ENCODE measurements at places on chromosomes 7 and 10. TPM values are rescaled to one million over a fixed set of nuclear protein-coding genes. Genes with fewer than 3 reads are reported as not detected.

The C7orf33 gene
- not detected for total RNA-seq

The GPC2 gene
- 5.1 TPM for total RNA-seq

The TBC1D12 gene
- 6.1 TPM for total RNA-seq

The AGR3 gene
- total RNA-seq = not detected

The TMEM130 gene
- 0.31 TPM for total RNA-seq

The ANKIB1 gene
- 42.5 TPM for total RNA-seq

The CRHR2 gene
- total RNA-seq = not detected

The TMEM225B gene
- 1.5 TPM for total RNA-seq

The RASA4B gene
- total RNA-seq = 11.4 TPM

The ZNF467 gene
- 0.32 TPM for total RNA-seq

The SH2D4B gene
- 0.07 TPM for total RNA-seq

GRCh38 chr7:123871998-123872867 lies 27.3 kb downstream of the HYAL4 start:
- H3K4me1 ChIP-seq = no peaks in the 10 kb centered on the region
- no peaks in the 10 kb centered on the region for H3K36me3 ChIP-seq
- H3K27ac ChIP-seq = no peak overlapping the region
- H3K27me3 ChIP-seq = peaks cover 4% of the 10 kb centered on the region
- H3K4me3 ChIP-seq = no peak overlapping the region

- H3K4me3 ChIP-seq = no peak overlapping the region
- no peaks in the 10 kb centered on the region for H3K4me1 ChIP-seq
- no peak for DNase-seq
- H3K36me3 ChIP-seq = no peaks in the 10 kb centered on the region
These were observed 47.3 kb downstream of the TCERG1L start for GRCh38 chr10:131264110-131264788.

- no peaks in the 10 kb centered on the region for H3K36me3 ChIP-seq
- peaks cover 6% of the 10 kb centered on the region for H3K4me1 ChIP-seq
- H3K27ac ChIP-seq = no peak overlapping the region
- no peak overlapping the region for H3K4me3 ChIP-seq
These were observed 10.8 kb upstream of the FAM3C start for GRCh38 chr7:121406944-121407343.

DNA sequence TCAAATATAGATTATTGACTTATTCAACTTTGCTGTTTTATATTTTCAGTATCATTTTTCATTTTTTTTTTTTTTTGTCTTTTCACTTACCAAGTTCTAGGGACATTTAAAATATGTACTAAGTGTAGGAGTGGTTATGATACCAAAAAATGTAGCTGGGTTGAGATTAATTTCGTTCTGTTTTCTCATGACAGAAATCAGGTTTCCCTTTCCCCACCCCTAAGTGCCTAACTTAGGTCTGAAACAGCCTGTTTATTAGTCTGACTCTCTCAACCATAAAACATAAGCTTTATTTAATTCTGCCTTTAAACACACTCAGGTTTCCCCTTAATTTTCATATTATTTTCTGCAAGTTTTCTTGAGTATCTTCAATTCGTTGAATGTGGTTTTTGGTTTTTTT lies 22.1 kb downstream of the TMEM106B start:
- peaks cover 11% of the 10 kb centered on the region for H3K4me1 ChIP-seq
- H3K27me3 ChIP-seq = no peaks in the 10 kb centered on the region
- H3K36me3 ChIP-seq = peaks cover 36% of the 10 kb centered on the region
- no peak overlapping the region for H3K4me3 ChIP-seq

DNA sequence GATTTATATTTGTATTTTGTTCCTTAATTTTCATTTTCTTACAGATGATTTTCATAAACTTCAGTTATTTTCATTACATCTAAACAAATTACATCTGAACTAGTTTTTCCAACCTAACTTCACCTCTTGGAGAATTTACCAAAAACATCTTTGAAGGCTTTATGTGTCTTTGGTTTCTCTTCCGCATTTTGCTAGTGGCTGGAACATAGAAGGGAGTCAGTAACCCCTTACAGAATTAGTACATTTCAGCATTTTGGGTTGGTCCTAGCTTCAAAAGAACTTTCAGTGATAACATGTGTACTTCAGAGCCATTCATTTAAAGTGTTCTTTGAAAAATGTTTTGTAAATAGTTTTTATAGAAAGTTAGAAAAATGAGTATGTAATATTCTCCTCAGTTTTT lies 169.8 kb upstream of the MTPN start:
- no peak overlapping the region for H3K4me3 ChIP-seq
- H3K4me1 ChIP-seq = no peaks in the 10 kb centered on the region
- H3K27me3 ChIP-seq = no peaks in the 10 kb centered on the region

- no peaks in the 10 kb centered on the region for H3K27me3 ChIP-seq
- peak overlapping the region; percentile 89 for H3K4me3 ChIP-seq
- H3K27ac ChIP-seq = no peak overlapping the region
- H3K4me1 ChIP-seq = peaks cover 14% of the 10 kb centered on the region
These were observed 506 bp downstream of the MCM10 start for GRCh38 chr10:13161857-13162271.

GRCh38 chr10:115950320-115950719 lies 322.7 kb downstream of the GFRA1 start:
- H3K27me3 ChIP-seq = no peaks in the 10 kb centered on the region
- H3K4me3 ChIP-seq = no peak overlapping the region
- no peaks in the 10 kb centered on the region for H3K4me1 ChIP-seq
- no peak for DNase-seq
- no peak overlapping the region for H3K27ac ChIP-seq

DNA sequence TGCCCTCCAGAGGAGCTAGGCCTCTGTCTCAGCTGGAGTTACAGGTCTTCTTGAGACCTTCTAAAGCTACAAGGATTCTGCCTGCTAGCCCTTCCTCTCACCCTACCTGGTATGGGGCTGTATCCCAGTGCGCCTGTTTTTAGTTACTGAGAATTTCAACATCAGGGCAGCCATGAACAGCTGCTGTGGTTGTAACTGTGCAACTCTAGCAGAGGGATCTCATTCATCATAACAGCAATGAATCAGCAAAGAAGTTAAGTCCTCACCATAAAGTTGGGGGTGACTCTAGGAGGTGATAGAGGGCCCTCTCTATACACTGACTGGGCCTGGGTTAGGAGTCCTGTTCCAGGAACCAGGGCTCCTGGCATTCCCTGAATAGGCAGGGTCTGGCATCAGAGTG lies 14.0 kb upstream of the CDH23 start:
- H3K36me3 ChIP-seq = no peaks in the 10 kb centered on the region
- DNase-seq = no peak
- no peak overlapping the region for H3K4me3 ChIP-seq
- no peak overlapping the region for H3K27ac ChIP-seq
- H3K27me3 ChIP-seq = no peaks in the 10 kb centered on the region

GRCh38 chr10:35872671-35873070 lies 230.6 kb upstream of the FZD8 start:
- H3K4me3 ChIP-seq = no peak overlapping the region
- H3K36me3 ChIP-seq = no peaks in the 10 kb centered on the region
- H3K4me1 ChIP-seq = no peaks in the 10 kb centered on the region
- no peaks in the 10 kb centered on the region for H3K27me3 ChIP-seq

DNA sequence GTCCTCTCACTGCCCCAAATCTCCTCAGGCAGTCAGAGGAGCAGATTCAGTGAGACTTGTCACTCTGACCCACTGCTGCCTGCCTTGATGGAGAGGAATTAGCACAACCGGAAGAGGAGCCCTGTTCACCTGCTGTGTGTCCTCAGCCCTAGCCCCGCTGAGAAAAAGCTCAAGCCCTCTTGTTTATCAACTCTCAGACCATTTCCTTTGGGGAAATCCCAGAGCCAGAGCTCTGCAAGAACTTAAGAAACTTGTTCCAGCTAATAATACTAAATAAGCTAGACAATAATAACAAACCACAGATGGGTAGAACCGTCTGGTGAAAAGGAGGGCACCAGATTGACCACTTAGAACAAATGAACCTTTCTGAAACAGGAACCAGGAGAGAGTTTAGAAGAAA lies 37.7 kb upstream of the ITGB1 start:
- H3K36me3 ChIP-seq = peaks cover 3% of the 10 kb centered on the region
- H3K27me3 ChIP-seq = no peaks in the 10 kb centered on the region
- H3K27ac ChIP-seq = peak overlapping the region; percentile 57

GRCh38 chr10:132630666-132631337 lies 93.2 kb downstream of the INPP5A start:
- H3K4me3 ChIP-seq = no peak overlapping the region
- H3K4me1 ChIP-seq = peaks cover 59% of the 10 kb centered on the region
- DNase-seq = no peak
- no peak overlapping the region for H3K27ac ChIP-seq
- no peaks in the 10 kb centered on the region for H3K27me3 ChIP-seq

DNA sequence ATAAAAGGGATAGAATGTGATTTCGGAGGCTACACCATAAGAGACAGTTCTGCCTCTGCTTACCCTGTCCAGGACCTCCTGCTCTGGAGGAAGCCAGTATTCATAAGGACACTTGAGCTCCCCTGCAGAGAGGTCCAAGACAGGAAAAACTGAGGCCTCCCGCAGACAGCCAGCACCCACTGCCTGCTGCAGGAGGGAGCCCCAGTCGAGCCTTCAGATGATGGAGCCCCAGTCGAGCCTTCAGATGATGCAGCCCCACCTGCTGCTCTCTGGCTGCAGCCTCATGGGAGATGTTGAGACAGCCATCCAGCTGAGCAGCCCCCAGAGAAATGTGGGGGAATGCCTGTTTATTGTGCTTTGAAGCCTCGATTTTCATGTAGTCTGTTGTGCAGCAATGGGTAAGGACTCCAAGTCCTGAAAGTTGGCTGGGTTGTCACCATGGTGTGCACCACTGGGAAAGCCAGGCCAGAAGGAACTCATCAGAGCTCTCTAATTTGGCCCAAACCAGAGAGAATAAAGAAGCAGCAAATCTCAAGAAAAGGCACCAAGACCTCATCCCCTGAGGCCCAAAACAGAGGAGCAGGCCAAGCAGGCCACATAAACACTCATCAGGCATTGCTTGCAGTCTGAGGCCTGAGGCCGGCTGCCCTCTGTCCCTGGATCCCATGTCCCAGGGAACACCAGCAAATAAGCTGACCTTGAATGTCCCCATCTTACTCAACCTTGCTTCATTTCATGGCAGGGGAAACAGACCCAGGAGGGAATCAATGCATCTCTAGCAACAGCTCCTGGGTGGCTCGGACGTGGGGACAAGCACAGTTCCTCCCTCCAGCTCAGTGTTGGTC lies 30.9 kb downstream of the CALML5 start:
- H3K36me3 ChIP-seq = no peaks in the 10 kb centered on the region
- no peak for DNase-seq
- no peaks in the 10 kb centered on the region for H3K4me1 ChIP-seq

- no peaks in the 10 kb centered on the region for H3K36me3 ChIP-seq
- peaks cover 13% of the 10 kb centered on the region for H3K4me1 ChIP-seq
- no peak overlapping the region for H3K27ac ChIP-seq
- no peak overlapping the region for H3K4me3 ChIP-seq
These were observed 10.2 kb downstream of the CRYGN start for GRCh38 chr7:151429560-151430331.

DNA sequence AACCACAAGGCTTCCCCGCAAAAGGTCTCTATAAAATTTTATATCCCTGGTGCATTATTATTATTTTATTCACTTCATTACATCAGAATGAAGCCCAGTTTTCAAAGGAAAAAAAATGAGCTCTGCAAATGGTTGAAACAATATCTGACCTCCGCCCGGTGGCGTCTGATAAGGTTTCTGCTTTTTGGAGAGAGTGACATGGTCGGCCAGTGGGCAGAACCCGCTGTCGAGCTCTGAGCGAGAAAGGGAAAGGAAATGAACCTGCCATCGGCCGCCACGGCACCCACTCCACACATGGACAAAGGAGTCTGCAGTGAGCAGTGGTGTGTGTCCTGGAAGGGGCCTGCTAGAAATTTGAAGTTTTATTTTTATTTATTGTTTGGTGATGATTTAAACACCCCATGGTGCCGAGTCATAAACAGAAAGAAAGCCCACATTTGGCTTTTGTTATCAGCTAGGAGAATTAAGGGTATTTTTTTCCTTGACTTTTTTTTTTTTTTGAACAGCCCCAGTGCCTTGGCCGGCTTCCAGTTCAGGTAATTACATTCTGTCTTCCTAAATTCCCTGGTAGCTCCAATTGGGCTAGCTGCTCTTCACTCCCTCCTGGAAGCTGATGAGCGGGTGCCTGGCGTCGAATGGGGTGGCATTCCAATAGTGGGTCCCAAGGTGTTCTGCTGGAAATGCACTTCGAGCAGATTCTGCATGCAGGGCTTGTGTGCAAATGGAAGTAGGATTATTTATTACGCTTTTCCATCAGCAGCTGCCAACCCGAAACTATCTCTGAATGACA lies 149.4 kb upstream of the MKI67 start:
- peaks cover 7% of the 10 kb centered on the region for H3K4me1 ChIP-seq
- DNase-seq = no peak
- no peak overlapping the region for H3K27ac ChIP-seq

GRCh38 chr7:52005613-52006012 lies 689.0 kb upstream of the COBL start:
- H3K27me3 ChIP-seq = no peaks in the 10 kb centered on the region
- no peaks in the 10 kb centered on the region for H3K4me1 ChIP-seq
- DNase-seq = no peak
- H3K4me3 ChIP-seq = no peak overlapping the region

- H3K27me3 ChIP-seq = no peaks in the 10 kb centered on the region
- no peak for DNase-seq
- H3K4me3 ChIP-seq = no peak overlapping the region
- H3K36me3 ChIP-seq = peaks cover 21% of the 10 kb centered on the region
These were observed 64.2 kb downstream of the CNOT4 start for GRCh38 chr7:135445690-135446089.

DNA sequence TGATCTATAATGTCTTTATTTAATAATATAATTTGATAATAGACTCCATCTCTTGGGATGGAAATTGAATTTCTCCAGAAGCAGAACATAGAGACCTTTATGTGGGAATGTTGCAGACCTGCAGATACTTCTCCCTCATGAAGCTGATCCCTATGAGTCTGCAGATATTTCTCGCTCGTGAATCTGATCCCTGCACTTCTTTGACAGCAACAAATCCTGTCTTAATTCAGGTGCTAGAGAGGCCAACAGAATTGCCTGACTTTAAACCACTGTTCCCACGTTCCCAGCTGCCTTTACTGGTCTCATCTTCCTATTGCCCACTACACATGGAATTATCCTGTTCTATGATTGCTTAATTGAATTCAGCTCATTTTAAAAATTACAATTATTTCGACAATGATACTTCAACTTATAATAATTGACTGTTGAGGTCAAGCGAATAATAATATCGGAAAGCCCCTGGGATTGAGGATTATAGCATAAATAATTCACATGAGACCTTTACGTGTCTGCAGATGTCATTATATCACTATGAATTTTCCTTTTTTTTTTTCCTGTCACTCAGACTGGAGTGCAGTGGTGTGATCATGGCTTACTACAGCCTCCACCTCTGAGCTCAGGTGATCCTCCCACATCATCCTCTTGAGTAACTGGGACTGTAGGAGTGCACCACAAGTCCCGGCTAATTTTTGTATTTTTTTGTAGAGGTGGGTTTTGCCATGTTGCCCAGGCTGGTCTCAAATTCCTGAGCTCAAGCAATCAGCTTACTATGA lies 486.4 kb upstream of the ADARB2 start:
- H3K36me3 ChIP-seq = no peaks in the 10 kb centered on the region
- H3K4me3 ChIP-seq = no peak overlapping the region
- H3K4me1 ChIP-seq = no peaks in the 10 kb centered on the region
- H3K27me3 ChIP-seq = no peaks in the 10 kb centered on the region
- H3K27ac ChIP-seq = no peak overlapping the region

GRCh38 chr7:86920154-86920553 lies 139.3 kb downstream of the ELAPOR2 start:
- H3K4me1 ChIP-seq = no peaks in the 10 kb centered on the region
- H3K4me3 ChIP-seq = no peak overlapping the region
- no peak overlapping the region for H3K27ac ChIP-seq
- H3K27me3 ChIP-seq = no peaks in the 10 kb centered on the region

- H3K27me3 ChIP-seq = no peaks in the 10 kb centered on the region
- no peak overlapping the region for H3K4me3 ChIP-seq
- DNase-seq = no peak
- peaks cover 24% of the 10 kb centered on the region for H3K4me1 ChIP-seq
These were observed 93.0 kb downstream of the LYZL2 start for GRCh38 chr10:30536578-30536977.
